ENCODE measurements at places on chromosomes 5 and 9.

GRCh38 chr9:10000669-10001068 lies 612.1 kb downstream of the PTPRD start:
- DNase-seq: no peak

- no peak for DNase-seq
These were observed 81.1 kb downstream of the SERINC5 start for GRCh38 chr5:80174790-80175189.

GRCh38 chr9:16029046-16029615 lies 476.3 kb downstream of the CCDC171 start:
- no peak for DNase-seq

DNA sequence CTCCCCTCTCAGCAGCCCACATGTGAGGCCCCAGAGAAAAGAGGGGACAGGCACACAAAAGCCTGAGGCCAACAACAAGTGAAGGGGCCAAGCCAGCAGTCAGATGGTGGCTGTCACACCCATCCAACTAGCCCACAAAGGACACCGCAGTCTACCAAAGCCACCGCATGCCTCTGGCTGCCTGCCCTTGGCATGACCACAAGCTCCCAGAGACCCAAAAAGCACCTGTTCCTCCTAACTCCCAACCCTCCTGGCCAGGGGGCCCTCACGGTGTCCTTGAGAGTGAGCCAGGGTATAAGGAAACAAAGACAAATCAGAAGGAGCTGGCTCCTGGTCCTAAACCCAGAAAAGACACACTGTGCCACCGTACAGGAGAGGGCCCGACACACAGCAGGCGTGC lies 77.8 kb upstream of the LRRTM2 start:
- no peak for DNase-seq

- no peak for DNase-seq
These were observed 110.4 kb downstream of the ZNF354C start for GRCh38 chr5:179170606-179171005.

- no peak for DNase-seq
These were observed 104.0 kb upstream of the BNC2 start for GRCh38 chr9:16974436-16974835.

GRCh38 chr5:6525910-6526309 lies 77.3 kb downstream of the UBE2QL1 start:
- peak; percentile 51 for DNase-seq

GRCh38 chr5:174109698-174110260 lies 64.3 kb downstream of the NSG2 start:
- no peak for DNase-seq

Measured in HEK293T (cell line).